ENCODE measurements at places on chromosomes 1 and 21.

DNA sequence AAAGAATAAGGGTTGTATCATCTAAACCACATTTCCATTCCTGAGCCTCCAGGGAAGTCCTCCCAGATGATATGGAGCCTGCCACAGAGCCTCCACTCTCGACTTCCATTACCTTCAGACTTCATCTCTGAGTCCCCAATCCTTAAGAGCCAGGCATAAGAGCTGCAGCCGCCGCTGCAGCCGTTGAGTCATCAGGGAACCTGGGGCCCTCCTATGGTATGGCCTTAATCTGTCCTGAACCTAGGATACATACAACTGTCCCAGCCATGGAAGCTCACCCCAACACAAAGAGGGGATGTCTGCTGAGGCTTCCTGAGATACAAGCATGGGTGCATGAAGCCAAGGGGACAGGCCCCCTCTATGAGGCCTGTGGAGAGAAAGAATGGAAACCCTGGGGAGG lies 16.3 kb downstream of the TAL1 start:
- H3K36me3 ChIP-seq: no peaks in the 10 kb centered on the region
- H3K27me3 ChIP-seq: no peaks in the 10 kb centered on the region
- no peak overlapping the region for H3K27ac ChIP-seq

- no peak overlapping the region for H3K4me3 ChIP-seq
- no peaks in the 10 kb centered on the region for H3K36me3 ChIP-seq
- H3K4me1 ChIP-seq: peaks cover 5% of the 10 kb centered on the region
- H3K27ac ChIP-seq: no peak overlapping the region
- DNase-seq: no peak
These were observed 1.6 kb downstream of the HSPB7 start for GRCh38 chr1:16015960-16016901.

GRCh38 chr1:36553591-36554322 lies 71.0 kb upstream of the CSF3R start:
- H3K36me3 ChIP-seq: no peaks in the 10 kb centered on the region
- DNase-seq: peak; percentile 59
- no peak overlapping the region for H3K4me3 ChIP-seq
- H3K4me1 ChIP-seq: no peaks in the 10 kb centered on the region
- no peak overlapping the region for H3K27ac ChIP-seq
- H3K27me3 ChIP-seq: peaks cover 88% of the 10 kb centered on the region

GRCh38 chr1:227576189-227576588 lies 12.8 kb downstream of the ZNF678 start:
- no peaks in the 10 kb centered on the region for H3K4me1 ChIP-seq
- H3K27me3 ChIP-seq: no peaks in the 10 kb centered on the region
- no peak overlapping the region for H3K4me3 ChIP-seq

DNA sequence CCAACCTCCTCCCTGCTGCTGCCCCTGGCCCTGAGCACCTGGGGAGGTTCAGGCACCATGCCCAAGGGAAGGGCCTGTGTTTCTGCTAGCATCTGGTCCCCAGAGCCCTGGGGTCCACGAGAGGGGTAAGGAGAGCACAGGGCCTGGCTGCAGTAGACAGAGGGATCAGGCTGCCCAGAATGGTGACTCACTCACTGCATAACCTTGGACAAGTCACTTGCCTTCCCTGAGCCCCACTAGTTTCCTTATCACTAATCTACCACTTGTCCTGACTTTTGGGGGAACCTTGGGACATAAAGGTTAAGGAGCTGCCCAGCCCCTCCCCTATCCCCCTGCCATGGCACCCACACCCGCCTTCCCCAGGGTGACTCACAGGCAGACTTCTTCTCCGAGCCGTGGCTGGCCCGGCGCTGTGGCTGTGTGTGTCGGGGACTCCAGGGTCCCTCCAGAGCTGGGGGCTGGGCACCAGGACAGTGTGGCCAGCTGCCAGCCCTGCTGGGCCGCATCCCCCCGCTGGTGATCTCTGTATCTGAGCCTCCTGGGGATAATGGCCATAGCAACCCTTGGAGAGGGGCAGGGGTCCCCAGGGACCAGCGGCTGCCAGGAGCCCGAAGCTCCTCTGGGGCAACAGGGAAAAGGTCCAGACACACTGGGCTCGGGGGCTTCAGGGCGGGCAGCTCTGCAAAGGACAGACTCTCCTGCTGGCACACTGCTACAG lies 4.0 kb downstream of the ARHGEF19 start:
- DNase-seq: no peak
- H3K36me3 ChIP-seq: no peaks in the 10 kb centered on the region
- no peak overlapping the region for H3K4me3 ChIP-seq
- no peak overlapping the region for H3K27ac ChIP-seq
- H3K27me3 ChIP-seq: no peaks in the 10 kb centered on the region

DNA sequence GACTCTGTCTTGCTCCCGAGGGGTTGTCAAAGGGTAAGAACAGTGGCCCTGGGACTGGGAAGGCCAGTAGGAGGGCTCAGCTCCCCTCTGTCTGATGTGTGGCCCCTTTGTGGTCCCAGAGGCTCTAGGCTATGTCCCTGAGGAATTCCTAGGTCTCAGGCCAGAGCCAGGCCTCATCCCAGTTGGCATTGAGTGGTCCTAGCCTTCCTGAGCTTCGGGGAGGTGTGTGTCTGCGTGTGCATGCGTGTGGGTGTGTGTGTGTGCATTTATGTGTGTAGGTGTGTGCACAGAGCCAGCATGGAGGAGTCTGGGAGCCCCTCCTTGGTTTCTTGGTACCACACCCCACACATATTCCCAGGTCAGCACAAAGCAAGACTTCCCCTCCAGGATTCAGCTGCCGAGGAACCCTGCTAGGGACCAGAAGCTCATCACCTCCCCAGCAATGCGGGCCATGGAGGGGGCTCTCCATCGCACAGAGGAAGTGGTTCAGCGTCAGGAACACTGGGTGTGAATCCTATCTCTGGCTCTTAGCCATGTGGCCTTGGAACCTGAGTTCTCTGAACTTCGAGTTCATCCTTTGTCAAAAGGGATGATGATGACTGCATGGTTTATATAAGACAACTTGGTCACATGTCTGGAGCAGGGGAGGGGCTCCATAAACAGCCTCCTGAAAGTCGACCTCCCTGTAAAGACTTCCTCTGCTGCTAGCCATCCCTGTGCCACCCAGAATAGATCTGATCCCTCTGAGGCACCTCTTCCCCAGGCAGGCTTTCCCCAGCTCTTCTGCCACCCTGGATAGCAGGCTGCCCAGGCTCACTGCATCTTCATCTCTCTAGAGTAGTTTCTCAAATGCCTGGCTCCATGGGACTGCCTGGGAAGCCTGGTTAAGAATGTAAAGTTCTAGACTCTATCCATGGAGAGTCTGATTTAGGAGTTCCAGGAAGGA lies 8.3 kb upstream of the EPS8L3 start:
- H3K27me3 ChIP-seq: no peaks in the 10 kb centered on the region
- no peaks in the 10 kb centered on the region for H3K36me3 ChIP-seq
- H3K4me1 ChIP-seq: no peaks in the 10 kb centered on the region
- H3K4me3 ChIP-seq: no peak overlapping the region
- no peak overlapping the region for H3K27ac ChIP-seq

DNA sequence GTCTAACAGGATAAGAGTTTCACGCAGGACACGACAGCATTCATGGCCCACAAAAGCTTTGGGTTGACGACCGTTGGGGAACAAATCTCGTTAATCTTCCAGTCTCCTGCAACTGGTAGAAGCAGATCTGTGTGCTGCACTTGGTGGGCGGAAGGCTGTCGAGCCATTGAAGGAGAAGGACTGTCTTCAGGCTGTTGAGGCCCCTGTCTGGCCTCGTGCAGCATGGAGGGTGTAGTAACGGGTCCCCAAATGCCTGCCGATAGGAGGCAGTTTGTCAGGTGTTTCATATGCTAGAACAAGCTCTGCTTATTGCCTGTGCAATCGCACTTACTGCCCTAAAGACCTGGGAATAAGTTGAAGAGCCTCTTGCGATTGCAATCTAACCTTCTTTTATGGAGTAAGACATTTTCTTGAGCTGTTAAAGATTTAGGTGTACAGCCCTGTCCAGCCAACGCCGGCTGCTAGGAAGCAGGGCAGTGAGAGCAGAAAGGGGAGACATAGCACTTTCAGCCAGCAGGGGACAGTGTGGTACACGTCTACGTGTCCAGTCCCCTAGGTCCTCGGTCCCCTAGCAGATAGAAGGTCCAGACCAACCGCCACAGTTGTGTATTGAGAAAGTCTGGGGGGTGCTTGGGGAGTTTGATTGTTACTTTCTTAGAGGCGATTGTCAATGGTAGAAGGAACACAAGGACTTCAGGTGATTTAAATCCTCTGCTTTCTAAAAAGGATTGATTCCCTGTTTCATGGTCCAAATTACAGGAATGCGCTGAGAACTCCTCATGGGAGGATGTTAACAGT lies 102.3 kb upstream of the TMPRSS2 start:
- no peak overlapping the region for H3K27ac ChIP-seq
- no peak overlapping the region for H3K4me3 ChIP-seq
- no peaks in the 10 kb centered on the region for H3K36me3 ChIP-seq
- 0 out of 2 replicates have a peak, but pooled peaks cover 11% of the 10 kb centered on the region for H3K4me1 ChIP-seq
- H3K27me3 ChIP-seq: peaks cover 45% of the 10 kb centered on the region

- H3K4me1 ChIP-seq: no peaks in the 10 kb centered on the region
- no peak for DNase-seq
- no peaks in the 10 kb centered on the region for H3K27me3 ChIP-seq
- H3K36me3 ChIP-seq: no peaks in the 10 kb centered on the region
- no peak overlapping the region for H3K4me3 ChIP-seq
- H3K27ac ChIP-seq: no peak overlapping the region
These were observed 22.4 kb downstream of the NOS1AP start for GRCh38 chr1:162091681-162092524.

DNA sequence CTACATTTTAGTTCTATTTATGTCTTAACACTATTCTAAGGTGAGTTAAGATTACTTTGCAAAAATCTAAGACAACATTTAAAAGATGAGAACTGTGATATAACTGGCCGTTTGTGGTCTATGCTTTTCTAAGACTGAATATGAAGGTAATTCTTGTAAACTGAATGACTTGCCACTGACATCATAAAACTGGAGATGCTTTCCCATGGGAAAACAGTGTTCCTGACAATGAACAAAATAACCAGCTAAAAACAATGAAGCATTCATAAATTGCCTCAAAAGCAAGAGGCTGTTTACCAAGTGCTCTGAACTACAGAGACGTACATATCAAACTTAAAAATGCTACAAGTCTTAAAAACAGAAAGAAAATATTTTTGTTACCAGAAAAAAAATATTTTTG lies 54.7 kb downstream of the APP start:
- no peaks in the 10 kb centered on the region for H3K27me3 ChIP-seq
- H3K4me3 ChIP-seq: no peak overlapping the region
- H3K36me3 ChIP-seq: no peaks in the 10 kb centered on the region
- DNase-seq: no peak
- H3K27ac ChIP-seq: no peak overlapping the region
- H3K4me1 ChIP-seq: peaks cover 15% of the 10 kb centered on the region

DNA sequence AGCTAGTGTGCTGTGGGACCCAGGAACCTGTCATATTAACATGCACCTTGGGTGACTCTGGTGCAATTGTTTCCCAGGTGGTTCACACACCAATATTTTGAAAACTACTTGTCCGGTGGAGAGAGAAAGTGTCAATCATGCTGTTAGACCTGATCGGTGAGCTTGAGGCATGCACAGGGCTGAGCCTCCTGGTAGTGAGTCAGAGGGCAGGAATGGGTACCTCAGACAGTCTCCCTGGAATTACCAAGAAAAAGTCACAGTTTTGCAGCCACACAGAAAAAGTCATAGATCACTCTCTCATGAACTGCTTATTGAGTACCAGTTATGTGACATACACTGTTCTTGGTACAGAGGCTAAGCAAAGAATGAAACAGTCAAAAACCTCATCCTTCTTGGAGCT lies 140.1 kb upstream of the NFIA start:
- H3K4me1 ChIP-seq: no peaks in the 10 kb centered on the region
- no peak for DNase-seq
- no peaks in the 10 kb centered on the region for H3K36me3 ChIP-seq
- no peak overlapping the region for H3K27ac ChIP-seq
- no peak overlapping the region for H3K4me3 ChIP-seq

DNA sequence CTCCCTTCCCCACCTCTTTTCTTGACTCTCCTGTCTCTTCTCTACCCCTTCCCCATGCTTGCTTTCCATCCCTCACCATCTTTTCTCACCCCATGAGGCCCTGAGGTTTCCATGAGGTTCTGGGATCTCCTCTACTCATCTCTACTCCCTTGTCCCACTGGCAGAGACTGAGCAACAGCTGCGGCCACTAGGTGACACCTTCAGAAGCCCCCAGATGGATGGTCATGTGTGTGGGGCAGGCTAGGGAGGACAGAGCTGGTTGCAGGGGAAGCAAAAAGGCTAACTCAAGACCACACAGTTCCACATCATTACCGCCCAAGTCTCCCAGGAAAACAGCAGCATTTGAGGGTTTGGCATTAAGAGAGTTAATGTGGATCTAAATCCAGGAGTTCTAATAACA lies 45.0 kb downstream of the LRRN2 start:
- H3K4me1 ChIP-seq: no peaks in the 10 kb centered on the region
- H3K4me3 ChIP-seq: no peak overlapping the region
- H3K27ac ChIP-seq: no peak overlapping the region
- H3K27me3 ChIP-seq: no peaks in the 10 kb centered on the region

GRCh38 chr21:44761011-44761729 lies 40.5 kb downstream of the UBE2G2 start:
- H3K27ac ChIP-seq: no peak overlapping the region
- H3K27me3 ChIP-seq: peaks cover 67% of the 10 kb centered on the region
- H3K4me3 ChIP-seq: no peak overlapping the region
- DNase-seq: peak; percentile 41
- H3K36me3 ChIP-seq: no peaks in the 10 kb centered on the region

DNA sequence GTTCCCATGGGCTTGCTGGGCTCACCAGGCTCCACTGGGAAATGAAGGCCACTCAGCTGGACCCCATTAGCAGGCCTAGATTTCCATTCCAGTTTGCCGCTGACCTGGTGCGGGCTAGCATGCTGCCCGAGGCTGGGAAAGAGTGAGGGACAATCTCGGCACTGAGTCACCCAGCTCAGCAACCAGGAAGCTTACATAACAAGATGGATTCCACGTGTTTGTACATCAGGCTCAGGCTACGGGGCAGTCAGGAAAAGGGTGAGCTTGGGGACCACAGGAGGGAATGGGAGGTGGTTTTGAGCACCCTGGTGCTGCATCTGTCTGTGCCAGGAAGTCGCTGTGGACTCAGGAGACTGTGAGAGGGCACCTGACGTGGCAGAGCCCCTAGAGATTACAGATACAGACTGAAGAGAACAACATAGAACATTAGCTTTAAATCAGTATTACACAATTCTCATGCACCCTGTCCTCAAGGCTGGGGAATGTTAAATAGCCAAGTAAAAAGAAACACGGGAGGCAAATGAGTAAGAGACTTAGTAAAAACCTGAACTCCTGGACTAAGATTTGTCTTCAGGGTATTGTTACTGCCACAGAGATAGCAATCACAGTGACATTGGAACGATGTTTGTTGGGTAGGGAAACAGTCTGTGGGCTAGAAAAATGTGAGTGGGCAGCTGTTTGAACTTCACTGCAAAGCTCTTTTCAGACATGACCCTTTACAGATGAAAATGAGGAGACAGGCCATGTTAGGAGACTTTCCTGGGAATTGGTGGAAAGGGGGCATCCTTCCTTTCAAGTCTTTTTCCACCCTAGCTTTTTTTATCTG lies 51.1 kb downstream of the GLUL start:
- no peak overlapping the region for H3K27ac ChIP-seq
- no peak overlapping the region for H3K4me3 ChIP-seq
- no peaks in the 10 kb centered on the region for H3K36me3 ChIP-seq
- no peaks in the 10 kb centered on the region for H3K4me1 ChIP-seq
- no peak for DNase-seq

GRCh38 chr1:117650840-117651568 lies 45.2 kb downstream of the TENT5C start:
- no peak overlapping the region for H3K4me3 ChIP-seq
- H3K27me3 ChIP-seq: no peaks in the 10 kb centered on the region
- H3K27ac ChIP-seq: no peak overlapping the region
- H3K36me3 ChIP-seq: no peaks in the 10 kb centered on the region
- DNase-seq: no peak
- H3K4me1 ChIP-seq: peaks cover 62% of the 10 kb centered on the region

- H3K4me3 ChIP-seq: no peak overlapping the region
- peak; percentile 95 for DNase-seq
- no peaks in the 10 kb centered on the region for H3K36me3 ChIP-seq
- H3K4me1 ChIP-seq: peaks cover 16% of the 10 kb centered on the region
These were observed 387.6 kb downstream of the LTN1 start for GRCh38 chr21:28604946-28605537.

Measured in MM.1S (cell line).